ENCODE measurements at places on chromosomes 4 and X.

- no peak for DNase-seq
Observed at GRCh38 chr4:95157596-95157995, 391.2 kb downstream of the UNC5C start.

DNA sequence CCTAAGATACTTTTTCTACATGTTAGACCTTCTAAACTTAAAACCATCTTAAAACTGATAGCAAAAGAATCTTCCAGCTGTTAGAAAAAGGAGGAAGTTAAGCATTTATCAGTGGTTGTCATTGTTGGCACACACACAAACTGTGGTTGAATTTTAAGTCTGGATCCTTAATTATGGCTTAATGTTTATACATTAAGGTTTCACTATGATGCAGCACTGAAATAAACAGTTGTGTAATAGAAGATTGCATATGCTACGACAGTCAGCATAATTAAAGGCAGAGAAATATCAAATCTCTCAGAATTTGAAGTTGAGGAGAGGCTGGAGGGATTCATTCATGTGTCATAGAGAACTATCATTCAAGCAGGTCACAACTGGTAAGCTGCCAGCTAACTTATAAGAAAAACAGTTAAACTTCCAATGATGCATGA lies 32.3 kb downstream of the ADGRA3 start:
- no peak for DNase-seq

DNA sequence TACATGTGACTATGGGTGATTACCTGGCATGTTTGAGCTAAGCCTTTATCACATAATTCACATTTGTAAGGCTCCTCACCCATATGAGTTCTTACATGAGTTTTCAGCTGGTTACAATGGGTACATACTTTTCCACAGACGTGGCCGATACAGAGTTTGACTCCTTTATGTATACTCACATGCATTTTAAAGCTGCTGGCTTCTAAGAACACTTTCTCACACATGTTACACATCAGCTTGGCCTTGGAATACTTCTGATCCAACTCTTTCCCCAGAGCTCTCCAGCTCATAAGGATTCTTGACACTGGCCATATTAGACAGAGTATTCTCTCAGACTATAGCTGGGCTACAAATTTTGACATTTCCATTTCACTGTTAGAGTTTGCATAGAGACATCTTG lies 66.3 kb downstream of the TAB3 start:
- DNase-seq, result no peak

DNA sequence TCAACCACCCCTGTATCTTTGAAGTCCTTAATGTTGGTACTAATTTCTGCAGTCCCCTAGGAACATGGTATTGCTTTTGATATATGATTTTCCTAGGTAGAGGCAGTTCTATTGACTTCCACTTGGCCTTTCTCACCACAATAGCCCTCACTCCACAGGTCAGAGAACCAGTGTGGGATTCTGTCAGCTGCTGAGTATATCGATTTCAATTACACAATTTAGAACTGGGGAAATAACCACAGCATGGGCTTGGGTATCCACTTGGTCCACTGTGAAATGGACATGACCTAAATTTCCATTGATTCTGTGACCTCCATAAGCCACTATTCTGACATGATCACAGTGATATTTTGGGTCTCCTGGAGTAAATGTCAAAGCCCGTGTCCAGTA lies 62.3 kb downstream of the KANTR start:
- no peak for DNase-seq

- DNase-seq, result no peak
Observed at GRCh38 chrX:88136328-88136727, 610.7 kb upstream of the CPXCR1 start.

DNA sequence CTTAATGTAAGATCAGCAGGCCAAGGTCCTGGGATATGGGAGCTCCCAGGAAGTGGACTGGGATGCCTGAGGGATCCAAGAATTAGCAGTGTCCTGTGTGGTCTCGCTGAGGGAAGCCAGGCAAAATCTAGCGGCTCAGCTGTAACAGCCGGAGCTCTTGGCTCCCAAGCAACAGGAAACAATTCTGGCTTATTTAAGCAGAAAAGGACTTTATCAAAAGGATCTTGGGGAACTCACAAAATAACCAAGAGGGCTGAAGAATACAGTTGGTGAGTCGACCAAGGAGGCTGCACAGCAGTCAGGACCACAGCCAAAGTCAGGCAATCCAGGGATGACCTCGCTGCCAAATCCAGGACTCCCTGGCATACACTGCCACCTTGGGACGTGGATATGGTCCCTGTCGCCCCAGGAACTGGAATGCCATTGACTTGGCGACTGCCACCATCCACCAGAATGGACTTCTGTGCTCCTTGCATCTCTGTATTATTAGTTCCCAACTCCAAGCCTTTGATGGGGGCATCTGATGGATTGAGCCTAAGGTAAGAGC lies 165.3 kb upstream of the BCOR start:
- no peak for DNase-seq

DNA sequence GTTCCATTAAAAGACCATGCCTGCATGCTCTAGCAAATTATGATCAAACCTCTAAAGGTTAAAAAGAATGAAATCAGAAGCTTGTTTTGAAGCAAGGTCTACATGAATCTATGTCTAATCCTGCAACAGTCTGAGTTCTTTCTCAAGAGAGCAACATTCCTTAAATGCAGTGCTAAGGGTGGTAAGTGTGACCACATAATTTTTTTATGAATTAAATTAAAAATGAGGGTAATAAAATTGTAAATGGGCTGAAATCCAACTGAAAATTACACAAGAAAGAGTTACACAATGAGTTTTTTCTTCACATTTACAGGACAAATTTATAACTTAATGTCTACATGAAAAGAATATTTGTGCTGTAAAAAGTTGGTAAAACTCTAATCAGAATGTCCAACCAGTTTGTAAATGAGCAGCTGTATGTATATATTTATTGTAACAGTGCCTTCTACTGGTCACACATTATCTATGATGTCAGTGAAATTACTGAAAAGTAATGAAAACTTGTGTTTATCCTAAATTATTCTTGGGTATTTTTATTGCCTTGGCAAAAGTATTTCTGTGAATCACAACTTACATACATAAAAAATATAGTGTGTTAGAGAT lies 336.3 kb upstream of the PITX2 start:
- DNase-seq, result no peak

DNA sequence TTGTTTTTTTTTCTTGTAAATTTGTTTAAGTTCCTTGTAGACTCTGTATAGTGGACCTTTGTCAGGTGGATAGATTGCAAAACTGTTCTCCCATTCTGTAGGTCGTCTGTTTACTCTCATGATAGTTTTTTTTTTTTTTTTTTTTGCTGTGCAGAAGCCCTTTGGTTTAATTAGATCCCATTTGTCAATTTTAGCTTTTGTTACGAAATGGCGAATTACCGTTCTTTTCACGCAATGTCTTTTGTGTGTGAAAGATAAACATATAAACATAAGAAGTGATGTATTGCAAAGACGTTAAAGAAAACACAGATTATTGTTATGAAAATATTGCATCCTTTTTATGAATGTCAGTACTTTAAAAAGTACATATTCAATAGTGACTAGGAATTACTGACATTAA lies 34.5 kb downstream of the MAGEA10 start:
- no peak for DNase-seq

DNA sequence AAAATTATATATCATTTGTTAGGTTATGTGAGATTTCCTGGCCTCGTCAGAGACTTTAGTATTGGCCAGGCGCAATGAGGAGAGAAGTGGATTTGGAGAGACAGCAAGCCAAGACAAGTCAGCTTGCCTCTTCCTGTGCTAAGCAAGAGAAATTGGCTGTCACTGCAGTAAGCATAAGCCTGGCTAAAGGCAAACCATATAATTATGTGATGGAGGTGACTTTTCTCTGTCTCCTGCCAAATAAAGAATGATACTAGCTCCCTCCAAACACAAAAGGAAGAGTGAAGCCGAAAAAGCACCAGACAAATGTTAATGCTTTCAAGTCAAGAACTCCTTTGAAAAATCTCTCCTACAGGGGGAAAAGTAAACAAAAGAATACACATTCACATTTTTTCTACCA lies 2246.0 kb downstream of the ARAP2 start:
- no peak for DNase-seq

GRCh38 chr4:40121515-40121914 lies 64.9 kb downstream of the N4BP2 start:
- no peak for DNase-seq

GRCh38 chr4:76969941-76970529 lies 20.5 kb downstream of the SEPTIN11 start:
- DNase-seq, result no peak

DNA sequence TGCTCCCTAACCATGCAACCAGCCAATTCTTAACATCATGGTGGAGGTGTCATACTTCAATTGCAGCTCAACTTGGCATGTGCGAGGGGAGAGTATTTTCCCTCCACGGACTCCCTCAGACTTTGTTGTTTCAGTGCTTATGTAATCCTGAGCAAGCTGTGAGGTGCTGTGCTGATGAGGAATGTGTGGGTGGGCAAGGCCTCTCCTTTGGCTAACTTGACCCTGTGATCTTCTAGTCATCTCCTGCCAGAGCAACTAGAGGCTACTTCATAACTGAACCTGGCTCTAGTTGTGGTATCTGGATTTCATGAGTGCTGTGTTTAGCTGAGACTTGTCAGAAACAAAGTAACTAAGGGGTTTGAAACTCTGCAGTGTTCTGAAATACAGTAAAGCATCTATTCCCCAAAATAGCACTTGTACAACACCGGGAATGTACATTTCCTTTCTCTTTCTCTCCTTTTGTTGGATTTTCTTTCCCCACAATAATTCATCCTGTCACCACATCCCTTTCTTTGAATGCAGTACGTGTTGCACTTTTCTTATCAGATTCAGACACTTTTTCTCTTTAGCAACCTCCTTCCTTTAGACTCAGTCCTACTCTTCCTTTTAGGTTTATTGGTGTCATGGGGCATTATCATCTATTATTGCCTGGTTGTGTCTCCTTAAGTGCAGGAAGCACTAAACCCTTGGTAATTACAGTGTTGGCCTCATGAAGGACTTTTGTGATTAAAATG lies 415.2 kb upstream of the NR3C2 start:
- DNase-seq, result no peak

DNA sequence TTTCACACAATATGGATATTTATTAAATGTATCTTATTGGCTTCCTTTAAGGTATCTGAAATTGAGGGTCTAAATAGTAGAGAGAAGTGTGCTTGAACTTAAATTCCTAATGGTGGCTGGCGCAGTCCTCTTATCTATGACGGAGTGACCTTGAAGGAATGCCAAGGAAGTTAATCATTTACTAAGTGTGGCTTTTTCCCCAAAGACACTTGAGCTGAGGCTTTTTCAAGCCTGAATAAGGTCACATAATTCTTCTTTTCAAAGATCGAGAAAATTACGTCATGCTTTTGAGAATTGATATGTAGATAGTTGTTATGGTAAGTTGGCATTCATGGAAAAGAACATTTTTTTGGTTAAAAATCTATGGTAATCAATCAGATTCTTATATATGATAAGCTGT lies 11.7 kb upstream of the PRPS2 start:
- no peak for DNase-seq

- no peak for DNase-seq
Observed at GRCh38 chr4:1265351-1265750, 16.4 kb upstream of the CTBP1 start.

GRCh38 chr4:972651-973424 lies 531 bp downstream of the DGKQ start:
- peak; percentile 16 for DNase-seq

DNA sequence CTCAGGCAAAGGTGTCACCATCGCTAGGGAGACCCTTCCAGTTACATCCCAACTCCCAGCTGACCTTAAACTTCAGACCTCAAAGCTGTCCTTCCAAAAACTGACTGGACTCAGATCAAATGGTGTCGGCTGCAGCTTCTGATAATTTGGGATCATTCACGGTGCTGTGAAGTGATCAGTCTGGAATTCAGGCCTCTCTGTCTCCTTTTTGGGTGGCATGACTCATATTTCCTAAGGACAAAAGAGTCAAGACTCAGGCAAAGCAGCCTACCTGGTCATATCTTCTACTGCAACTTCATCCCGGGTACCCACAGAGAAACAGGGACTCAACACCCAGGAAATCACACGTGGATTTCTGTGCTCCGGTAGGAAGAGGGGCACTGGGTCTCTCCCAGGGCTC lies 87.6 kb downstream of the SORCS2 start:
- no peak for DNase-seq

DNA sequence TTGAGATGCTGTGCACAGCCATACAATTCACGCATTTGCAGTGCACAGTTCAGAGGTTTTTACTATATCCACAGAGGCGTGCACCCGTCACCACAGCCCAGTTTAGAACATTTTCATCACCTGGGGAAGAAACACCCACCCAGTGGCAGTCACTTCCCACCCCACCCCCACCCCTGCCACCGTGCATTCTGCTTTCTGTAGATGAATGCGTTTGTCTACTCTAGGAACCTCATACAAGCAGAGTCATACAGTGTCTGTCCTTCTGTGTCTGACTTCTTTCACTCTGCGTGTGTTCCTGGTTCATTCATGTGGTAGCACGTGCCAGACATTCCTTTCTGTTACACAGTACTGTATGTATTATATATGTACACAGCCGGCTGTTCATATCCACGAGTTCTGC lies 122.8 kb downstream of the TBL1X start:
- DNase-seq, result no peak

DNA sequence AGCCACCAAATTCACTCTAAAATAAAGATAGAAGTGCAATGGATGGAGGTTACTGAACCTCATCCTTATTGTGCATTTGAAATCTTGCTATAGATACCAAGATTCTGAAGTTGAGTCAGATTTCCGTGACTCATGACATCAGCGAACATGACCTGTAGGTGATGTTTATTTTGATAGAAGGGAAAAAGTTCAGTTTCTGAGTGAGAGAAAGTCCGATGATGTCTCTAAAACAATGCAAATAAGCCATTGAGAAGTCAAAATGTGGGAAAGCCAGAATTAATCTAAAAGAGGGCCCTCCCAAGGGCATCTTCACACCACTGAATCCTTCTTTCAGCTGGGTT lies 20.0 kb downstream of the PHOX2B start:
- DNase-seq, result no peak

- DNase-seq, result no peak
Observed at GRCh38 chrX:30060718-30061117, 154.6 kb upstream of the MAGEB2 start.

- no peak for DNase-seq
Observed at GRCh38 chr4:125389713-125390112, 75.0 kb downstream of the FAT4 start.

DNA sequence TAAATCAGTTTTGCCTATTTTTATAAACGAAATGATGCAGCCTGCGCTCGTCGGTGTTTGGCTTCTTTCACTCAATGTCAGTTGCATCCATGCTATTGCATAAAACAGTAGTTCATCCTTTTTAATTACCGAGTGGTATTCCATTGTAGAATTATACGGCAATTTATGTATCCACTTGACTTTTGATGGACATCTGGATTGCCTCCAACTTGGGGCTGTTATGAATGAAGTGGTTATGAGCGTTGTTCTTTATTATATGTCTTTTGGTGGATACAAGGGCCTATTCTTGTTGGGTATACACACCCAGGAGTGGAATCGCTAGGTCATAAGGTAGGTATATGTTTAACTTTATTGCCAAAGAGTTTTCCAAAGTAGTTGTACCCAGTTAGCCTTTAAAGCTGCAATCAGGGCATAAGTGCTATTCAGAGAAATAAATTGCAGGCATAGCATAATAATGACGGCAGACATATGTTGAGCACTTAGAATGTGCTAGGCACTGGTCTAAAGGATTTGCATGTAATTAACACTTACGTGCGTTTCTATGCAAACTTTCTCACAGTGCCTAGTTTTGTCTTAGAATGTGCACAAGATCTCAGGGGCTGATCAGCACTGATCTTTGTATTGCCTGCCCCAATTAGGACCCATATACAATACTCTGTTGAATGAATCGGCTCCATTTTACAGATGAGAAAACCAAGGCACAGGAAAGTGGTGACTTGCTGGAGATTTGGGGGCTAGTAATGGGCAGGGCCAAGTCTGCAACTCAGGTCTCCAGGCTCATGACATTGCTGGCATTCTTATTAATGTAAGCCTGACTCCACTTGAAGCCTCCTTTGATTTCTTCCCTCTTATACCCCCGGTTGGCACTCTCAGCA lies 407.0 kb downstream of the BCOR start:
- no peak for DNase-seq

All from activated CD4-positive, CD25-positive, alpha-beta regulatory T cell treated with anti-CD3 and anti-CD28 coated beads, Interleukin-2, amount 50 U/mL, for 16 hours (primary cell).